ENCODE measurements at places on chromosomes 4 and X.

GRCh38 chr4:40916880-40917279, 167.1 kb downstream of the NSUN7 start:
- DNase-seq: peak; percentile 73

DNA sequence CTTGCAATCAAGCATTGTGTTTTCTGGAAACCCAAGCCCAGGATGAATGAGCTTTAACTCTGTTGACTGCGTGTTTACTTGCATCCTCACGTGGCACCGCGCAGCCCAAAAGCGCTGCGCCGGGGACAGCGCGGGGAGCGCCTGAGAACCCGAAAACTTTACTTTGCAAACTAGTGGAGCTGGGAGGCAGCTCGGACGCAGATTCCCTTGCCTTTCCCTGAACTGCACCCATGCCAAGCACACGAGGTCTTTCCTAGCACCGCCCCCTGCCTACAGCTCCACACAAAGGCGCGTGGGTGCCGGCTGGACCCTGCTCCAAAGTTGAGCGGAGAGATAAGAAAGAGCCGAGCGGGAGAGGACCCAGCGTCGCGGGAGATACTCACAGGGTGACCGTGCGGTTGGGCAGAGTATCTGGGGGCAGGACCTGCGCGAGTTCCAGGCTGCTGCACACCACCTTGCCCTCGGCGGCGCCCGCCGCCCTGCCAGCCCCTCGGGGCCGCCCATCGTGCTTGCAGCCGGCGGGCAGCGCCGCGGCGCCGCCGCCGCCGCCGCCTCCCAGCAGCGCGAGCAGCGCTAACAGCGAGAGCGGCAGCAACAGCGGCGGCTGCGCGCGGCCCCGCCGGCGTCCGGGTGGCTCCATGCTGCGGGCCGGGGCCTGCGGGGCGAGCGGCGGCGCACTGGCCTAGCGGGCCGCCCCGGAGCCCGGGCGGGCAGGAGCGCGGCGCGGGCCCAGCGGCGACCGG, 550 bp downstream of the ADGRA3 start:
- DNase-seq: peak; percentile 89

DNA sequence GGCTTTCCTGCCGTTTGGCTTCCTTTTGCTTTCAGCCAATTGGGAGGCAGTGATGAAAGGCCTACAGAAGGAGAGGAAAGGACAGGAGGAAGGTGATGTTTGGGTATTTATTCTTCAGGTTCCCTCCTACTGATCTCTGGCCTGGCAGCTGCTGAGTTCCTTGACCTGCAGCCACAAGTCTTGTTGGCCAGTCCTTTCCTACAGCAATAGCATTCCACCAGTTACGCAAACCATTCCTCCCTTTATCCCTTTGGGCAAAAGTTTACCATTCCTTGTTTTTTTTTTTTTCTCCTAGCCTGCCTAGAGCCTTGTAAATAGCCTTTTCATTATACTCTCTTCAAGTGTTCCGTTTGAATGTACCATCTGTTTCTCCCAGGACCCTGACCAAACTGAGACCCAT, 198.1 kb upstream of the FTHL17 start:
- no peak for DNase-seq

DNA sequence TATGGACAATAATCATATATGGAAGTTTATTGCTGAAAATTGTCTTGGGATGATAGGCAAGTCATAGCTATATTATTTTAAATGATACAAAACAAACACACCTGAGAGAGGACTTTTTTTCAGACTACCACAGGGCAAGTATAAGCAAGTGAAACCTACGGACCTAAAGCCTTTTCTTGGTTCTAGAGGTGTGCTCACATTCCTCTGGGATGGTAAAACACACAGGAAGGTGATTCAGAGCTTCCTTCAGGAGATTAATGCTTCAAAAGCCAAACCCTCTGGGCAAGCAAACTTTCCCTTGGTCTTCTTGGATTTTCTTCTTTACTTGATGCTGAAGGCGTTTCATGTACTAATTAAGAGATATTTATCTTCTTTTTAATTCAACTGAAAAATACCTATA, 60.1 kb upstream of the ACSL4 start:
- no peak for DNase-seq

GRCh38 chr4:105280338-105281123, 133.9 kb downstream of the TET2 start:
- no peak for DNase-seq

GRCh38 chrX:31506360-31506759, 434.5 kb upstream of the FTHL17 start:
- DNase-seq: no peak

DNA sequence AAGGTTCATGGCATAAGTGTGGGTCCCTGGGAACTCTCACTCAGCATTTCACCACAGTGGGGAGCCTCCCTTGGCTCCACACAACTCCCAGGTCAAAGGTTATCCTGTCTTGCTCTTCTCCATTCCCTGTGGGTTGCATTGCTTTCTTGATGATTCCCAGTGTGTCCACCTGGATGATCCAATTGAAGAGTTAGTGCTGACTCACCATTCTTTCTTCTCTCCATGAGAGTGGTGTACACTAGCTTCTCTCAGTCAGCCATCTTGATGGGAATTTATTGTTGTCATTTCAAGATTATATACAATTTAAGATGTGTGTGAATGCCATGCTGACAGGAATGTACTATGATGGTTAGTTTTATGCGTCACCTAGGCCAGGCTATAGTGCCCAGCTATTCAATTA, 25.6 kb upstream of the C4orf17 start:
- DNase-seq: no peak

DNA sequence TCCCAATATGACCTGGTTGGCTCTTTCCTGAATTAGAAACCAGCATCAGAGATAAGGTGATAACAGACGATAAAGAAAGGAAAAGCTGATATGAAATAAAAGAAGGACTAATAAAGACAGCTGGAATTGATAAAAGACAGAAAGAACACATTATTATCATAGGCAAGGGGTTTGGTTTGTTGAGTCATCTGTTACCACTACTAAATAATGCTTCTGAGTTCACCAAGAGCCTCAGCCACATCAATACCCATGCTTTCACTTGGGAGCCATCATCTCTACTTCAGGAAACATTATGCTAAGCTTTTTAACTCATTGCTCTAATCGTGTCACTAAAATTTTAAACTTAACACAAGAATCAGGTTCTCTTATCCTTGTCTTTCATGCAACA, 27.6 kb downstream of the ANXA5 start:
- DNase-seq: no peak

DNA sequence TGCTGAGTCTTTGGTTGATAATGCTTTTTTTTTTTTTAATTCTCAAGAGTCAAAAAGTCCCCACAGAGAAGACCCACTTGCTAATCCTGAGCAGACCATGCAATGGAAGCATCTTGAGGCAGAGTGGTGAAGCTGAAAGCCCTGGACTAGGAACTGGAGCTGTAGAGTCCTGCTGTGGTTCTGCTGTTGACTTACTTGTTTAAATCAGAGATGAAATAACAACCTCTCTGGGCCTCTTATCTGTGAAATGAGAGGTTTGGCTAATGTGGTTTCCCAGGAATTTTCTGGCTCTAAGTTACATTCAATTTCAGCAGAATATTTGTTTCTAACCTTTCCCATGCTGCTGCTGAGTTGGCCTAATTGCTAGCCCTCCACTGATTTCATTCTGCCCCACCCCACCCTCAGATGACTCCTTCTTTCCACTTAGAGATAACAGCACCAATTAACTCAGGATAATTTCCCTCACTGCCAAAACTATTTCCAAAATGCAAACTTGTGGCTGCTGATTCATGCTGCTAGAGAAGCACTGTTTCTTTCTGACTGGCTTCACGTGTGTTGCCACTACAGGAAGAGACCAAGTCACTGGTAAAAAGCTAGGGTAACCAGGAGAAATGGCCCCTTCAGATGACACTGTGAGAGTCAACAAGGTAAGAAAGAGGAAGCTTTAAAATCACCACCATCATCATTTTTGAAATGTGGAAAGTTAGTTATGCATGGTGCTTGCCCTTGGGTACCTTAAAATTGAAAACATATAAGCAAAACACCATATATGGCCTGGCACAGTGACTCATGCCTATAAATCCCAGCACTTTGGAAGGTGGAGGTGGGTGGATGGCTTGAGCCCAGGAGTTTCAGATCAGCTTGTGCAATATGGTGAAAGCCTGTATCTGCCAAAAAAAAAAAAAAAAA, 326.4 kb downstream of the DCHS2 start:
- no peak for DNase-seq

DNA sequence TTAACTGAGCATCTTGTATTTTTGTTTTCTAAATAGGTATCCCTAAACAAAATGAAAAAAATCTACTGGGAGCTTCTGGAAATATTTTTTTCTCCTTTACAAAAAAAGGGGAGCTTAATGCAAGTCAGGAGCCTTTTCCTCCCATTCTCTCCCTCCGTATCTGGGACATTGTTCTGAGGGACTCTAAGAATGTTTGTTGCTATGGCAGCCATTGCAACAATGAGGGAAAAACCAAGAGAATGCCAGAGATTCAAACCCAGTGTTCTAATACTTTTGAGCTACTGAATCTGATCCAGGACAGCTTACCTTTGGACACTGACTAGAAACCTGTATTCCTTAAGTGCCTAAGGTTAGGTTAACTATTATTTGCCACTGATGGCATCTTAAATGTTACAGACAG, 485.7 kb upstream of the HS3ST1 start:
- no peak for DNase-seq
